Activated T-cell treated with anti-CD3 and anti-CD28 coated beads for 4 hours (primary cell): ENCODE measurements at places on chromosomes 6 and 20.

DNA sequence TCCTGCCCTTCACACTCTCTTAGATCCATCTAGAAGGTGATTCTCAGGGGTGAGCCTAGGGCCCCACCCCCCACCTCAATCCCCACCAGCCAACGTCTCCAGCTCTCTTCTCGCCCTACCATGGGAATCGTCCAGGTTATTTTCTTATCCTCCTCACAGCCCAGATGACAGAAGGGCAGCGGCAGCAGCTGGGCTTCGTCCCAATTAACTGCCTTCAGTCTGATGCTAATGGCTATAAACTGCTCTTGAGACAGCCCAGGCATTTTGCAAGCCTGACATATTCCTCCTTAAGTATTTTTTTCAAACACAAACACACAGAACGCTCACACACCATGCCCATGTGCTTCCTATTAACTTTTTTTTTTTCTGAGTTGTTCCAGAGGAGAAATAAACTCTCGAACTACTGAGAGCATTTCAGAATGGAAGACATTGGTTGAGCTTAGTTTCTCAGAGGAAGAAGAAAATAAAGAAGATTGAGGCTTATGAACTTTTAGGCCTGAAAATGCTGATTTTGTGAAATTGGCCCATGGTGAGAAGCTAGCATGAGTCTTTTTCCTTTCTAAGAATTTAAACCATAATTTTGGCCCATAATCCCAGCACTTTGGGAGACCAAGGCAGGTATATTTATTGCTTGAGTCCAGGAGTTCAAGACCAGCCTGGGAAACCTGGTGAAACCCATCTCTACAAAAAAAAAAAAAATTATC lies 124.6 kb downstream of the EYA2 start:
- no peak for DNase-seq

GRCh38 chr6:142174703-142175102 lies 27.6 kb downstream of the VTA1 start:
- DNase-seq: no peak

DNA sequence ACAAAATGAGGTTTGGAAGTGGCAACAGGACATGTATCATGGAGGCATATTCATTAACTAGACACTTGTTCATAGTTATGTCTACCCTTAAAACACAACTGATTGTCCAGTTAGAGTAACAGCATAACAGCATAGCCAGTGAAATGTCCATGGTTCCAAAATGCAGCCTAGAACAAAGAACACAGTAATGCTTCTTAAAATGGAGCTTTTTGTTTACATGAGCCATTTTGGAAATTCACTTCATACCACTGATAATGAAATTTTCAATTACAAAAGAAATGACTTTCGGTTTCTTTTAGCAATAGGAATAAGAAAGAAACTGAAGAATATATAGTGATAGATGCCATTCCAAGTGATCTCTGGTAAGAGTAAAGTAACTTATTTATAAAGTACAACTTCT lies 111.1 kb upstream of the DST start:
- DNase-seq: no peak

GRCh38 chr6:136550330-136551071 lies at the start of gene MAP7:
Gene MAP7, minus strand, starts transcription at chr6:136550422. Its CDS starts 14 bp downstream, at chr6:136550408.
- DNase-seq: peak; percentile 46

GRCh38 chr6:69421269-69421668 lies 375.5 kb downstream of the LMBRD1 start:
- DNase-seq: no peak

GRCh38 chr20:5969348-5969935 lies 19.0 kb downstream of the MCM8 start:
- no peak for DNase-seq

- no peak for DNase-seq
These were observed 117.2 kb downstream of the FOXO3 start for GRCh38 chr6:108677894-108678293.

DNA sequence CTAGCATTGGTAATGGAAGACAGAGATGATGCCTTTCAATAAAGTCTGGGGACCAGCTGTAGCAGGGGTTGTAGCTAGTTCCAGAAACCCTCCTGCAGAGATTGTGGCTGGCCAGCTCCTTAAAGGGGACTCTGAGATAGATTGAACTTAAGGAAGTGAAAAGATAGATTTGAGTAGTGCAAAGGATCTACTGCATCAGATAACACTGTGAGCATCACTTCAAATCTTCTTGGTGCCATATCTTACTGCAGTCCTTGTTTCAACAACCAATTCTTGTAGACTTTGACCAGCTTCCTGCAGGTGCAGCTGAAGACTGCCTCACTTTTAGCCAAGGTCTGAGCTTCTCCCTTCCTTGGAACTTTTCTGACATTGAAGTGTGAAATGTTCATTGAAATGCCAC lies 14.8 kb upstream of the CEP162 start:
- DNase-seq: no peak

- no peak for DNase-seq
These were observed 83.0 kb downstream of the SCAF8 start for GRCh38 chr6:154815938-154816820.

- no peak for DNase-seq
These were observed 417.3 kb upstream of the ARID1B start for GRCh38 chr6:156359912-156360311.

DNA sequence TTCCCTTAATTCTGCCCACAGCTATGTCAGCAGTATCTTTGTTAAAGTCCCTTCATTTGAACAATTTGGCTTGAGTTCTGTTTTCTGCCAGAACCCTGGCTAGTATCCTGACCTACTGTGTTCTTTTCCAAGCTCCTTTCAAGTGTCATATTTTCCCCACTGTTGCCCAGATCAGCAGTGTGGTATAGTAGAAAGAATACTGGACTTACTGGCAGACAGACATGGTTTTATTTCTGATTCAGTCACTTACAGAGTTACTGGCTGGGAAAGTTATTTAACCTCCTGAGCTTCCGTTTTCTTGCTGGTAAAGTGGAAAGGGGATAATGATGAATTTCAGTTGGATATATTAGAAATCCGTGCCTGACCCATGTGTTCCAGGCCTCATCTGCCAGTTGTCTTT lies 39.8 kb upstream of the RAB23 start:
- DNase-seq: no peak

- no peak for DNase-seq
These were observed 11.3 kb downstream of the RAMACL start for GRCh38 chr6:166575205-166575604.

GRCh38 chr6:145863988-145864616 lies 49.5 kb upstream of the FBXO30 start:
- no peak for DNase-seq

DNA sequence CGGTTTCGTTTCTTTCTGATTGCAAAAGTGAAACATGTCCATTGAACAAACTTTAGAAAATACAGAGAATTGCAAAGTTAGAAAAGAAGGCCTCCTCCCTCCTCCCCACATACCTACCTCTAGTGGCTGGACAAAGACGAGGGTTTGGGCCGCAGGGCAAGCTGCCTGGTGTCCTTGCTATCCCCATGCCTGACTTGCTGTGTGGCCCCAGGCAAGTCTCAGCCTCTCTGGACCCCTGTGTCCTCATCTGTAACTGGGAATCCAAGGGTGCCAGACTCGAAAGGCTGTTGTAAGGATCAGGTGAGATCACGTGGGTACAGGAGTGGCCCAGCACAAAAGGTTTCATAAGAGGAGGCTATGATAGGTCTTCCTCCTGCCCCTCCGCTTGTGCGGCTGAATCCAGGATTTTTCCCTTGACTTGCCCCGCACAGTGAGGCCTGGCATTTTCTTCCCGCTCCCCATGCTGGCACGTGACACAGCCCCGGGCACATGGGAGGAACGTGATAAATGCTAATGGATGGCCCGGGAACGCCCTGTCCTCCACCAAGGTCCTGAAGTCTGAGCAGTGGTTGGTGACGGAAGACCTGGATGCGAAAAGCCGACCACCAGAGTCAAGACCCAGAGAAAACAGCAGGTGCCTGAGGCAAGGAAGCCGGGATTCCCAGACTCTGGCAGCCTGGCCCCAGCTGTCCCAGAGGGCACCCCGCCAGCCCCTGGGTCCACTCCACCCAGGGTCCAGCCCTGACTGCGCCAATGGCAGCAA lies 55.8 kb downstream of the UBE2V1 start:
- no peak for DNase-seq

DNA sequence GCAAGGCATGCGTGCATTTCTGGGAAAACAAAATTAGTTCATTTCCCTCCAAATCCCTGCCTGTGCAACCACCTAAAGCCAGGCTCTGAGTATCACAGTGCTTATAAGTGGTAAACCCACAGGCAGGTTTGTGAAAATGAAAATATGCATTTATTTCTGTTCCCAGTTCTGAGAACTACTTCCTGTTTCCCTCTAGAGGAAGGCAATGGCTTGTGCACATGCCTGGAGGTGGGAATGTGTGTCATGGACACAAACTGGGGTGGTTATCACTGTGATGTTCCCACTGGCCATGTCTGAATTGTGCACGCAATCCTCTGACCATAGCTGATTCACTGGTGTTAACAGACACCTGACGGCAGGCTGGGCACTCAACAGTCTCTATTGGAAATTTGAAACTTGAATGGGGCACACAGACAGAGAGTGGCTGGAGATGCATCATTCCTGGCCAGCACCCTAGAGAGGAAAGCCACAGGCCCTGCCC lies 26.3 kb downstream of the FAM110A start:
- DNase-seq: no peak

- DNase-seq: no peak
These were observed 2.8 kb upstream of the COL20A1 start for GRCh38 chr20:63290136-63290676.

DNA sequence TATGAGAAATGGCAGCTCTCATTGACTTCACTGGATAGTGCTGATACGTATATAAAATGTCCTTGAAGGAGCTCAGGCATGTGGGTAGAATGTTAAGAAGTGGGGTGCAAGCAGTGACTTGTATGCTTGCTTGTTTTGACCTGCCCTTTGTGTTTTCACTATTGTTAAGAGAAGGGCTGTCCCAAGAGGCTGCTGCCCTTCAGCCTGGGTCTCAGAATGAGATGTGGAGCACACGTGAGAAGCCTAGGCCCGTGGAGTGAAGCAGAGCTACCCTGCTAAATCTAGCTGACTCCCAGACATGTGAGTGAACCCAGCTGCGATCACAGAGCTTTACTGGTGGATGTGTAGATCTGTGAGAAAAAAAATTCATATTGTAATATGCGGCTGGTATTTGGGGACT lies 305.3 kb upstream of the RGS17 start:
- no peak for DNase-seq

- DNase-seq: no peak
These were observed 234.7 kb upstream of the SULF2 start for GRCh38 chr20:48019940-48020339.

DNA sequence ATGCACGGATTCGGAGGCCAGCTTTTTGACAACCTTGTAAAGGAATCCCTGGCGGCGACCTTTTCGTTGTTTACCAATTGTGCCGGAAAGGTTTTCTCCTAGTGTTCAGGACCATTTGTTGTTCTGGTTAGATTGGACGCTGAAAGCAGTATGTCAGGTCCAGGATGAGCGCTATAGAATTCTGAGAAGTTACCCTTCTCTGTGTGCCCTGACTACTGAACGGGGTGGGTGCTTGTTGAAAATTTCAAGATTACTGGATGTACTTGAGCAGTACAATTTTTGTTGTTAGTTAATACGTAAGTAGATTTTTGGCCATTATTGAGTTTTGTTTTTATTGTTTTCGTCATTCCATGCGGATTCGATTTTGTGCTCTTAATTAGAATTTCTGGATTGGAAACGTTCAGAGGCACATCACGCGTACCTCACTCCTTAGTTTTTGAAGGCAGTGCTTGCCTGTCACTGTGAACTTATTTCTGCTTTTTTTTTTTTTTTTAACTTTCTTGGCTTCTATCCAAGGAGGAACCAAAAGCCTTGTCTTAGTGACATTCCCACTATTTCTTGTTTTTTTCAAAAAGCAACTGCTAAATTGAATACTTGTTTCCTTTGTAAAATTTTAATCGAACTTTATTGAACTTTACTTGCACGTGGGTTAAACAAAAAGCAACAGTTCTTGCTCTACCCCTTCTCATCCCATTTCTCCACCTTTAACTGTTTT lies 898 bp downstream of the XRN2 start:
- DNase-seq: no peak

DNA sequence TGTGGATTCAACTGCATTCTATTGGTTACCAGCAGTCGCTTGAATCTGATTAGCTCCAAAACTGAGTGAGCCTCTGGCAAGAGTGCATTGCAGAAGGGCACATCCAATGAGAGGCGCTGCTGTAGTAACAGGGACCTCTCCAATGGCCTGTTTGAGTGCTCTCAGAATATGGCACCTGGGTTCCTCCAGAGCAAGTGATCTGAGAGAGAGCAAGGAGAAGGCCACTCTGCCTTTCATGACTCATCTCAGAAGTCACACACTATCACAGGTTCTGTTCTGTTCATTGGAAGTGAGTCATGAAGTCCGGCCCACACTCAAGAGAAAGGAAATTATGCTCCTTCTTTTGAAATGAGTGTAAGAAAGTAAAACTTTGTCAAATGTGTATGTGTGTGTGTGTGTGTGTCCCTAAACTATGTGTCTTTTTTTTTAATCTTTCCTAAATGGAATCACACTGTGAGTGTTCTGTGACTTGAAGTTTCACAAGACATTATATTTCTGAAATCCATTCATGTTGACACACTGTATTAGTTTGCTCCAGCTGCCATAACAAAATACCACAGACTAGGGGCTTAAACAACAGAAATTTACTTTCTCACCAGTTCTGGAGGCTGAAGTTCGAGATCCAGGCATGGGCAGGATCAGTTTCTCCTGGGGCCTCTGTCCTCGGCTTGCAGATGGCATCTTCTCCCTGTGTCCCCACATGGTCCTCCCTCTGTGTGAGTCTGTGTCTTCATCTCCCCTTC lies 138.3 kb upstream of the CDYL start:
- no peak for DNase-seq

GRCh38 chr6:14059791-14060436 lies 57.7 kb upstream of the CD83 start:
- DNase-seq: no peak

DNA sequence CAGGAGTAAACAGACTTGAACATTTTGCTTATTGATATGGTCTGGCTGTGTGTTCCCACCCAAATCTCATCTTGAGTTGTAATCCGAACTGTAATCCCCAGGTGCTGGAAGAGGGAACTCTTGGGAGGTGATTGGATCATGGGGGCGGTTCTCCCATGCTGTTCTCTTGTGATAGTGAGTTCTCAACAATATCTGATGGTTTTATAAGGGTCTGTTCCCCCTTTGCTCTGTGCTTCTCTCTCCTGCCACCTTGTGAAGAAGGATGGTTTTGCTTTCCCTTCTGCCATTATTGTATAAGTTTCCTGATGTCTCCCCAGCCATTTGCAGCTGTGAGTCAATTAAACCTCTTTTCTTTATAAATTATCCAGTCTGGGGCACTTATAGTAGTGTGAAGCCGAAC lies 40.0 kb downstream of the MYLIP start:
- DNase-seq: no peak
